Smooth muscle cell of the coronary artery (primary cell): ENCODE measurements at places on chromosomes 2 and 18. TPM values are rescaled to one million over a fixed set of nuclear protein-coding genes. Genes with fewer than 3 reads are reported as not detected.

Gene NT5DC4
- not detected in 2 replicates for total RNA-seq

Gene GKN2
- total RNA-seq = 0.23 TPM in 1 of 2 replicates, not detected in the other

Gene FEV
- total RNA-seq = not detected in 2 replicates

Gene NAT8
- total RNA-seq = not detected in 2 replicates

Gene FAHD2A
- 22.7 and 31.6 TPM in 2 replicates for total RNA-seq
